ENCODE measurements at places on chromosomes 5 and 9. TPM values are rescaled to one million over a fixed set of nuclear protein-coding genes. Genes with fewer than 3 reads are reported as not detected.

- DNase-seq: no peak
Observed at GRCh38 chr9:136791516-136792276, 552 bp downstream of the TMEM141 start.

GRCh38 chr5:59319250-59319649 is 574.3 kb downstream of the PDE4D start:
- no peak for DNase-seq

DNA sequence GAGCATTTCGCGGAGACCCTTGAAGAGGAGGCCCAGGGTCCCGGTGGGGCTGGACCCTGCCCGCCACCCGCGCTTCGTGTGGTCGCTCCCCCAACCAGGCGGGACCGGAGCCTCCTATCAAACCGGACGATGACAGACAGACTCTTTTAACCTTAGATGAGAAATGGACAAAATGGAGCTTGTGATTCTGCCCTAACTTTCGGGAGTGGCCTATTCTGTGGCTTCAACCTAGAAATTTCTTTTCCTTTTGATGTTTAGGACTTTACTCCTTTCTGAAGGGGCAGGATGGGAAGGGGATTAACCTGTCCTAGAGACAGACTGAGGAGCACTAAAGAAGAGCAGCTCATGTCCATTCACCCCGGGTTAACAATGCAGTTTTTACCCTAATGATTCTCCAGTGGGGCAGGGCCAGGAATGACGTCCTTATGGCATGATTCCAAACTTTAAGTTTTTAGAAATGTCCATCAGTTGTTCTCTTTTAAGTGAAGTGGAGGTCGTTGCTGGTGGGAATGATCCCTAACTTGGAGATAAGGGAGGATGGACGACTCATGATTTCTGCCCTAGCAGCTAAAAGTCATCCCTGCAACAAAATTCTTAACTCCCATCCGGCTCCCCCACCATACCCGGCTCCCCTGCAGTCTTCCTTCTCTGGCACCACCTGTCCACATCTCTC is 1.0 kb downstream of the NIPSNAP3A start:
- no peak for DNase-seq

DNA sequence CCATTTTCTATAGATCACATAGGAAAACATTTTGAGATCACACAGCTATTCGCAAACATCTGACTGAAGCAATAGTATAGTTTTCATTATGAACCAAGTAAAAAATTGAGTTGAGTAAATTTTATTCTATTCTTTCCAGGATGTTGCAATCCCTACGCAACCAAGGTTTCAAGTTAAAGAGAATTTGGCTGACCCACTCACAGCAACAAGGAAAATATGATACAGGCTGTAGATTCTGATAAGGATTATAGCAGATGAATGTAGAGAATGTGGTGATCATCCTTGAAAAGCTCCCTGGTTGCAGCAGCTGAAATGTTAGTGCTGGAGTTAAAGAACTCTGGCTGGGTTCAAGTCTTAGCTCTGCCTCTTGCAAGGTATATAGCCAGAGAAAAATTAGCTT is 4.7 kb downstream of the ABCA1 start:
- no peak for DNase-seq

DNA sequence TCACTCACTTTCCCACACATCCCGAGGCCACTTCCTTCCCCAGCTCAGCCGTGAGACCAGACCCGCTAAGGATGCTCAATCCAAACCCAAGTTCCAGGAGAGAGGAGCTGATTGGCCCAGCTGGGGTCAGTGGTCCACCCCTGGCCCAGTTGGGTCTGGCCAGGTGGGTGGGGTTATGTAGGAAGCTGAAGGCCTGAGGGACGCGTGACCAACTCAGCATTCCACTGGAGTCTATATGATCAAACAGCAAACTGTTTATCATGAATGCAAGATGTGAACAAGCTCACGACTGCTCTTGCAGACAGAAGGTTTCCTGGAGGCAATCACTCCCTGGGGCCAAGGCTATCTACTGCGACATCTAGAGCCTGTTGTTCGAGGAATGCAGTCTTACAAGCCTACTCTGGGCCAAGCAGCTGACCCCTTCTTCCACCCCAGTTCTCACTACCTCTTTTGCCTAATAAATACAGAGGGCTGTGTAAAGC is 4.9 kb upstream of the RAPGEF1 start:
- DNase-seq: no peak

DNA sequence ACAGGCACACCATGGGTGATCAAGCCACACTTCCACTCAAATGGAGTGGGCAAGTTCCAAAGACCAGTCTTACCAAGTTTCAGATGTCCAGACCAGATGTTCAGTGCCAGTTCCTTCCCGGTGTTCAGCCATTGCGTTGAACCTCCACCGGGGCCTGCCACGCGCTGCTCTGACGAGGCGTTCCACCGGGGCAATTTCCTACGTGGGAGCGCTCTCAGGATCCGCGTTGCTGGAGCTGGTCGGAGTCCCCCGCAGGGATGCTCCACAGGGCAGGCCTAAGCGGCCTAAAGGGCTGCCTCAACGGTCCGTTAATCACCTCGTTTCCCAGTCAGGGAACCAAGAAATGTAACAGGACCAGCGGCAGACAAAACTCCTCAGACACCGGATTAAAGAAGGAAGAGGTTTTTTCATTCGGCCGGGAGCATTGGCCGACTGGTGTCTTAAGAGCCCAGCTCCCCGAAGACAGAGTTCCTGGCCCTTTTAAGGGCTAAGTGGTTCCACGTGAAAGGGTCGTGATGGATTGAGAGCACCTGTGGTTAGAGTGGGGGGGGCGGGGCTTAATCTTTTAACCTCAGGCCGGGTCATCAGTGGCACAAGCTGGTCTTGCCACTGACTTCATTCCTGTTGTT is 35.7 kb upstream of the PPP1R26 start:
- DNase-seq: no peak

ZDHHC11 gene
- total RNA-seq: 3.1 TPM

CCNJL gene
- total RNA-seq: 0.16 TPM

GRCh38 chr5:180375955-180376354 is 22.8 kb upstream of the GFPT2 start:
- no peak for DNase-seq

- no peak for DNase-seq
Observed at GRCh38 chr5:134171972-134172371, 4.8 kb downstream of the SKP1 start.

DNA sequence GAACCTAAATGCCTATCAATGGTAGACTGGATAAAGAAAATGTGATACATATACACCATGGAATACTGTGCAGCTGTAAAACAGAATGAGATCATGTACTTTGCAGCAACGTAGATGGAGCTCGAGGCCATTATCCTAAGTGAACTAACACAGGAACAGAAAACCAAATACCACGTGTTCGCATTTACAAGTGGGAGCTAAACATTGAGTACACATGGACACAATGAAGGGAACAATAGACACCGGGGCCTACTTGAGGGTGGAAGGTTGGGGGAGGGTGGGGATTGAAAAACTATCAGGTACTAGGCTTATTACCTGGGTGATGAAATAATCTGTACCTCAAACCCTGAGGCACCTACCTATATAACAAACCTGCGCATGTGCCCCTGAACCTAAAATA is 22.4 kb upstream of the DEPDC1B start:
- DNase-seq: no peak

DNA sequence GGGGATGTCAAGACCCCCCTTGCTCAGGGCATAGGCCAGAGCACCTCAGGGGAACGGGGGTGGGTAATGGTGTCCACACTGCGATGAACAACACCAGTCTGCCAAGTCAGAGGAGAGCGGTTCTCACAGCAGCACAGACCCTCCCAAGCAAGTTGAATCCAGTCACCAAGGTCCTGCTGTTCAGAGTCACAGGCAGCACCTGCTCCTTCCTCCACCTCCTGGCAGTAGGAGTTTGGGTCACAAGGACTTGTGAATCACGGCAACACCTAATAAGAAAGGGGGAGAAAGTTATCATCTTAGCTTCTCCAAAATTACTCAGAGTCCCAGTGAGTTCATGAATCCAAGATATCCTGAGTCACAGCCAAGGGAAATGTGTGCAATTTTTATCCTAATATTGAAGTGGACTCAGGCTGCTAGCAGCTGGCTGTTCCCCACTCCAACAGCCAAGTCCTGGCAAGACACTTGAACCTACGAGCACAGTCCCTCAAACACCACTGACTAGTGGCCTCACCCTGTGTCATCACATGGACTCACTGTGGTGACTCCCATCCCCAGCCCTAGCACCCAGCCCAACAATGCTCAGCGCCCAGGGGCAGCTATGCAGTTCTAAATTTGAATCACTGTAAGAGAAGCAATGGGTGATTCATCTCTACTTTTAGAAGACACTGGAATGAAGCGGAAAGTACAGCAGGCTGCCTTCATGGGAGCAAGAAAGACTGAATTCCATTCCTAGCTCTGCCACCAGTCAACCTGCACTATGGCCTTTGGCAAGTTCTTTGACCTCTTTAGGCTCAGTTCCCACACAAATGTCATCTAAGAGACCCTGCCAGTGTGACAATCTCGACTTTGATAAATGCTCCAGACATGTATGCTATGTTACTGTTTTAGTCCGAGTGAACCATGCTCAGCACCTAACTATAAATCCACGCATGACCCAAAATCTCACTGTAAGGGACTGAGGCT is 113.7 kb downstream of the KLHL3 start:
- DNase-seq: peak; percentile 46

DNA sequence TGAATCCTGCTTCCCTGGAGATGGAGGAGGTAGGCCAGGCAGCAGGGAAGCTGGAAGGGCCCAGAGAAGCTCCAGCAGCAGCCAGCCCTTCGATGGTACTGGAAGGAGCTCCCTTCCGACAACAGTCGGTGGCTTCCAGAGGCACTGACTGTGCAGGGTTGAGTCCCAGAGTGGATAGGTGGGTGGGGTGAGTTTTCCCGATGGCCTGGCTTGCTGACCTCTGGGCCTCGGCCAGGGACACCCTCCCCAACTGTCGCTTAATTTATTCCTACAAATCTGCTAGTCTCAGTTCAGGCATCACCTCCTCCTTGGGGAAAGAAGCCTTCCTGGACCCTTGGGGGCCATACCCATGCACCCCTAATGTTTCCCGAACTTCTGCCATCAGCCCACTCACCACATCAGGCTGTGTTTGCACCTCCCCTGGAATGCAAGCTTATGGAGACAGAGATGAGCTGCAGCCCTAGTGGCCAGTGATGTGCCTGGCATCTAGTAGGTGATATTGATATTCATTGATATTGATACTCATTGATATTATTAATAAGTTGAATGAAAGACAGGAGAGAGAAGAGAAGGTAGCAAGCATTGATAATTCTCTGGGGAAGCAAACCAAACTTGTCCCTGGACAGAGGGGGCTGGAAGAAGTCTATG is 104.6 kb upstream of the BOD1 start:
- DNase-seq: no peak

PFDN1 gene
- total RNA-seq: 159 TPM

GRCh38 chr5:151153300-151153699 is 4.3 kb downstream of the ANXA6 start:
- no peak for DNase-seq

GRCh38 chr9:137607141-137607857 is 1.8 kb downstream of the ARRDC1 start:
- no peak for DNase-seq

- DNase-seq: no peak
Observed at GRCh38 chr9:116236979-116237378, 83.4 kb downstream of the PAPPA start.

CCDC187 gene
- total RNA-seq: not detected
